ENCODE measurements at places on chromosomes 2 and 18. TPM values are rescaled to one million over a fixed set of nuclear protein-coding genes. Genes with fewer than 3 reads are reported as not detected.

The CCDC141 gene
- polyA plus RNA-seq, result 6.1 TPM

The ALPG gene
- polyA plus RNA-seq, result not detected

The TNFAIP6 gene
- polyA plus RNA-seq, result 0.17 TPM

The STK36 gene
- polyA plus RNA-seq, result 1.7 TPM

The AMER3 gene
- polyA plus RNA-seq, result 0.70 TPM

The TUBA3D gene
- 2.8 TPM for polyA plus RNA-seq

The AGXT gene
- not detected for polyA plus RNA-seq

The MAP3K20 gene
- polyA plus RNA-seq, result 12.7 TPM
